ENCODE measurements at places on chromosomes 2 and 18.

- DNase-seq: no peak
These were observed 72.6 kb downstream of the TMEFF2 start for GRCh38 chr2:192122141-192122540.

DNA sequence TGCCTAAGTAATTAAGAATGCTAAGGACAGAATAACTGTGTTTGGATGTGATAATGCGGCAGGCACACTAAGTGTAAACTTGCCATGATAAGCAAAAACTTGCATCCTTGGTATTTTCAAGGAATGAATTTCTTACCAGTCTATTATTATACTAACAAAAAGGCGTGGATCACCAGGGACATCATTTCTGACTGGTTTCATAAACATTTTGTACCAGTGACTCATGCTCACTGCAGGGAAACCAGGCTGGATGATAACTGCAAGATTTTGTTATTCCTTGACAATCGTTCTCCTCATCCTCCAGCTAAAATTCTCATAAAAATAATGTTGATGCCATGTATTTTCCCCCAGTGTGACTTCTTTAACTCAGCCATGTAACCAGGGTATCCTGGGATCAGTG is 289.5 kb downstream of the CDCA7 start:
- no peak for DNase-seq

DNA sequence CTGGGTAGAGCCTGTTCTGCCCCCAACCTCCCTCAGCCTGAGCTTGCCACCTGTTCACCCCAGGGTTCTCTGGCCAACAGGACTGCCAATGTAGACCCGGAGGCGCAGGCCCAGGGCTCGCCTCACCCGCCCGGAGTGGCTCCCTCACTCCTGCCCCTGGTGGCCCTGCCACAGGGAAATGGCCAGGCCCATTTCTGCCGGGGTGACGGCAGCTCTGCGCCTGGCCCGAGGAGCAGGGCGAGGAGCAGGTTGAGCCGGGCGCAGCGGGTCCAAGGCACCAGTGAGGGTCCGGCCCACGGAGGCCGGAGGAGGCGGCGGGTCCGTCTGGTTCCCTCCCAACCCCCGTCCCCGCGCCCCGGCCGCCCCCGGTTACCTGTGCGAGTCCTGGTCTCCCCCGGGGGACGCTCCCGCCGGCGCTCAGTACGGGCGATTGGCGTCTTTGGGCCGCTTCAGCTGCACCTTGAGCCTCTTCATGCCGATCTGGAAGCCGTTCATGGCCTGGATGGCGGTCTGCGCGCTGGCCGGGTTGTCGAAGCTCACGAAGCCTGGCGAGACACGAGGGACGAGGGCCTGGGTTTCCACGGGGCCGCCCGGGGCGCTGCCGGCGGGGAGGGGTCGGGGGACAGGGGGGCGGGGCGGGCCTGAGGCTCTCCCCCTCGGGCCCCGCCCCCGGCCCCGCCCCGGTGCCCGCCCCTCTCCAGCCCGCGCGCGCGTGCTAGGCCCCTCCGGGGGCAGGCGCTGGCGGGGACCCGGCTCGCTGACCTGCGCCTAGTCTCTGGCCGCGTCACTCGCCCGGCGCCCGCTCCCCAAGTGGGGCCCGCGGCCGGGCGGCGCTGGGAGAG is 312.0 kb downstream of the CELF4 start:
- DNase-seq: no peak

DNA sequence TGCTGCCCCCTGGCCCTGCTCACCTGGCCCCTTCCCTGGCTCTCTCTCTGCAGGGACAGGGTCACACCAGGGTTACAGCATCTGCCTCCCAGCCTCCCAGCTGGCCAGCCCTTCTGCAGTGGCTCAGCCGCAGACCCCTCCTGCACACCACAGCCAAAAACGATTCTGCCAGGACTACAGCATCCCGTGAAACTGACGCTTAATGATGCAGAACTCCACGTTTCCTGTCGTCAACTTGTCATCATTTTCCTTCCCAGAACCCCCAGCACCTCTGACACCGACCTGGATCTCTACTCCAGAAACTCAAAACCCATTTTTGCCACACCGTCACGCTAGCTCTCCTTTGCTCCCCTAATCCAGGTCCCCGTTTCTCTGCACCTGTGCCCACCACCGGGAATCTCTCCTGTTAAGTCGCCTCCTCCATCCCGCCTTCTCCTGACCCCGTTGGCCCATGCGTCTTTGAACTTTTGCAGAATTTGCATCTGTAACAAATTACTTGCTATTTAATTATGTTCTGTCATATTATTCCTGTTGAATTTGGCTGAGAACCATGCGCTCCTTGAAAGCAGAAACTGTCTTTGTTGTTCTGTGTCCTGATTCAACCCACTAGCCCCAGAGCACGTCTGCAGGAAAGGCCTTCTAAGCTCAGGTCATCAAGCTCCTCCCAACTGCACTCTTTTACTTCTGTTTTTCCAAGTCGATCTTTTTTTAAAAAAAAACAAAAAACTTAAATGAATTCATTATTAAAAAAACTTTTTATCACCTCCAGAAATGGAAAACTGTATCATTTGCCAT is 173.2 kb upstream of the COPS8 start:
- DNase-seq: no peak

DNA sequence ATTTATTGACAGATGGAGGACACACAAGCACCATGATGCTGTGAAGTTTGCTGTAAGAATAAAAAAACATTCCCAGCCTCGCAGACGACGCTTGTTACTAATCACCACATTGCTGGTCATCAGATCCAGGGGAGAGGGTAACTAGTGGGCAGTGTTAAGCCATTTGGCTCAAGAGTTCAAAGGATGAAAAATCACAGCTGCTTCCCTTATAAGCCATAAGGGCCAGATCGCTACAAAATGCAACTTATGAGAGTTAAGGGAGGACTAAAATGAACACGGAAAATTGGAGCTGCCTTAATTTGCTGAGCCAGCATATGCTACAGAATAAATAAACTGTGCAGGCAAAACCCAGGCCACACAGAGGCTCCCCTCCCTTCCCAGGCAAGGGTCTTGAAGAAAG is 522.6 kb downstream of the TDRD15 start:
- no peak for DNase-seq

- peak; percentile 23 for DNase-seq
These were observed 2.0 kb downstream of the EDAR start for GRCh38 chr2:108986916-108987510.

- DNase-seq: no peak
These were observed 44.0 kb downstream of the ZCCHC2 start for GRCh38 chr18:62566818-62567217.

DNA sequence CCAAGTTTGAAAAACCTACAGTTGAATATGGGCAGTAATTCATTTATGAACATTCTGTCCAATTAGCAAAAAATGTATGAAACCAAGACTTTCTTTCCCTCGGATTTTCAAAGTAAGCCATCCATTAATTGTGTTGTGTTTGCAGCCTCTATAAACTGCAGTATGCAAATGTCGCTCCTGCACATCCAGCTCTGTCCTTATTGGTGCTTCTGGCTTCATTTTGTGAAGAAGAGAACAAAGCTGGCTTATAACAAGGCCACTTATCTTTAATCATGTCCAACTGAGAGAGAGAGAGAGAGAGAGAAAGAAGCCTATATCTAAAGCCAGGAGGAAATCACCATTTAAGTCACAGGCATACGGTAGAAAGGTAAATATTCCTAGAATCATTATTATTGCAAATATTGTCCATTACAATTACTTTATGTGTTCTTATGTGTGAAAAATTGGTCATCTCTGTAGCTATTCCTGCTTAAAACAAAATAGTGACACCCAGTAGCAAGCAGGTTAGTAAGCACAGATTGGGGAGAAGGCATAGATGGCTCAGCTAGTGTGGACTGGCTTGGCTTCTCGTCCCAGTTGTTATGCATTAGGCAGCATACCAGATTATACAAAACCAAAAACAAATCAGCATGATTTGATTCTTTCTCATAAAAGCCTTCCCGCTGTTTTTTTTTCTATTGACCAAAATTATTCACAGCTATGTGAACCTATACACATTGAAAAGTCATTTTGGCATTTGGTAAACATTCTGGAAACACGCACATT is 726.4 kb upstream of the SOX11 start:
- no peak for DNase-seq

- DNase-seq: no peak
These were observed 162.0 kb downstream of the LTBP1 start for GRCh38 chr2:33108483-33109443.

- DNase-seq: no peak
These were observed 3.5 kb upstream of the DSC2 start for GRCh38 chr18:31105733-31106132.

DNA sequence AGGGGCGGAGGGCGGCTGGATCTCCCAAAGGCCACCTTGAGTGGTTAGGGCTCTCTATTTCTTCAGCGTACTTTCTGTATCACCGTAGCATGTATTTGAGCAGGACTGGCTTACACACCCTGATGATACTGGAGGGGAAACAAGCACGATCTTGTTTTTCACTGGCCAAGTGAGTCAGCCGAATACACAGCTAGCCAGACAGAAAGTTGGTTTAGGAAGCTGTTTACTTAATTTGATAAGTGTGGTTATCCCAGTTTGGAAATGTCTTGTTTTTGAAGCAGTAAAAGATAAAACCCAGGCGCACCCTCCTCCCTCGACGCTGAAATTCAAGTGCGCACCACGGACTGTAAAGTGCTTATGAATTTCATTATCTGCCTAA is 582 bp downstream of the RIOK3 start:
- DNase-seq: peak; percentile 42

DNA sequence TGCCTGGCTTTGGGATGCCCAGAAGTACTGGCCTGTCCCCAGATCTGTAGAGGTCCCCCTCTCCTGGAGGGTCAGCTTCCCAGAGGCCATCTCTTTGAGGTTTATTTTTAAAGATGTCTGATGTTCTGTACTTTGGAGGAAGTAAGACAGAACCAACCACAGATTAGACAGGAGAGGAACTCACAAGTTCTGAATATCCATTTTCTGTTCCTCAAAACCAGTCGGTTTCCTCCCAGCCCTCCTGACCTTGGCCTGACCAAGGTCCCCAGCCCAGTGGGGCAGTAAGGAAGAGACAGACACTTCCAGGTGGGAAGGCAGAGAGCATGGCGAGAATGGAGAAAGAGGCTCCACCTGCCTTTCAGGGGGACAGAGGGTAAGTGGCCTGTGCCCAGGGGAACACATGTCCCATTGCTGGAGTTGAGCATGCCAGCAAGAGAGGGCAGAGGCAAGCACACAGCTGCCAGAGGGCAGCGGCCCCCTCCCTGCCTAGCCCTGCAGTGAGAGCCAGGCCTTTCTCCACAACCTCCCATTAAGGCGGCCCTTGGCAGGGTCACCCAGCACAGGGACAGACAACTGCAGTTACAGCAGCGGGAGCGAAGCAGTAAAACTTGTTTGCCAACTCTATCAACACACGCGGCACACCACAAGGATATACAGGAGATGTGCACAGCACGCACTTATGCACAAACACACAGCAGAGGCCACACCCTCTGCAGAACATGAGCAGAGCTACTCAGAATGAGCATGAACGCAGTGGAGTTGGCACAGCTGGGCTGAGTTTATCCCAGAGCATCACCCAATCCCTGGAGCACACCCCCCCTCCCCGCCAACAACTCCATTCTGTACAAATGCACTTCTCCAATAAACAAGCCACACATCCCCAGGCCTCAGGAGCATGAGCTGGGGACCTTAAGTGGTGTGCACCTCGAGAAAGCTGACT is 18.5 kb upstream of the SEMA4C start:
- DNase-seq: no peak

DNA sequence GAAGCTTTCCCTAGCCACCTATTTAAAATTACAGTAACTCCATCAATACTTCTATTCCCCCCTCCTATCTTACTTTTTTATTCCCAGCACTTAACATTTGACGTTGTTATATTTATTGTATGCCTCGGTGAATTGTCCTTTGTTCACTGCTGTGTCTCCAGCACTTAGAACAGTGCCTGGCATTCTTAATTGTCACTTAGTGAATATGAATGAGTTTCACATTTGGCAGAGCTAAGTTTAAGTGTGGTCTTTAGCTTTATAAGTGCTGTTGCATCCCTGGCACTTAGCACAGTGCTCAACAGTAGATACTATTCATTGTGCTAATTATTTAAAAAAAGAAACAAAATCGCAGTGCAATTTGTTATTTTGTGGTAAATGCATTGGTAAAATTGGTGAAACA is 1.7 kb downstream of the RMP24 start:
- no peak for DNase-seq

DNA sequence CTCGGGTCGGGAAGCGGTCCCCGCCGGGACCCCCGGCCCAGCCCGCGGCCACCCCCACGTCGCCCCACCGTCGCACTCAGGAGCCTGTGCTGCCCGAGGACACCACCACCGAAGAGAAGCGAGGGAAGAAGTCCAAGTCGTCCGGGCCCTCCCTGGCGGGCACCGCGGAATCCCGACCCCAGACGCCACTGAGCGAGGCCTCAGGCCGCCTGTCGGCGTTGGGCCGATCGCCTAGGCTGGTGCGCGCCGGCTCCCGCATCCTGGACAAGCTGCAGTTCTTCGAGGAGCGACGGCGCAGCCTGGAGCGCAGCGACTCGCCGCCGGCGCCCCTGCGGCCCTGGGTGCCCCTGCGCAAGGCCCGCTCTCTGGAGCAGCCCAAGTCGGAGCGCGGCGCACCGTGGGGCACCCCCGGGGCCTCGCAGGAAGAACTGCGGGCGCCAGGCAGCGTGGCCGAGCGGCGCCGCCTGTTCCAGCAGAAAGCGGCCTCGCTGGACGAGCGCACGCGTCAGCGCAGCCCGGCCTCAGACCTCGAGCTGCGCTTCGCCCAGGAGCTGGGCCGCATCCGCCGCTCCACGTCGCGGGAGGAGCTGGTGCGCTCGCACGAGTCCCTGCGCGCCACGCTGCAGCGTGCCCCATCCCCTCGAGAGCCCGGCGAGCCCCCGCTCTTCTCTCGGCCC is 13.6 kb downstream of the SPEG start:
- DNase-seq: no peak

GRCh38 chr2:44807201-44808025 is 134.1 kb upstream of the SIX3 start:
- DNase-seq: no peak

DNA sequence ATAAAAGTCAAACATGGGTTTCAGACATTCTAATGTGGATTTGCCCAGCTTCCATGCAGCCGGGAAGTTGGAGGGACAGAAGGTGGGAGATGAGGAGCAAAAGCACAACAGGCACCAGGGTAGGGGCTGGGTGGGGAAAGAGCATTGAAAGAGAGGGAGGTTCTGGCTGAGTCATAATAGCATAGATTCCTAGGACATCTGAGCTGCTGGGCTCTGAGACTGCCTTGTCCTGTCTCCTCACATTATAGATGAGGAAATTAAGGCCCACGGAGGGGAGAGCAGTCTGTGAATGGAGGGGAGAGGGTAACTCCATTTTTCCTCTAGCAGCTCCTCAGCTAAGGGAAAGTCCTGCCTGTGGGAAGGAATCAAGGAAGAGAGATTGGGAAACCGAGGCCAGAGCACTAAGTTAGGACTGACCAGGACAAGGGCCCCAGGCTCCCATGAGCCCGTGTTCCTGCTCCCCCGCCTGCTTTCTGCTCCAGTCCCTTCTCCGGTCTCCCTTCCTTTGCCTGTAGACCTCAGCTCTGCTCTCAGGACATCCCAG is 26.2 kb downstream of the SH2D6 start:
- no peak for DNase-seq

DNA sequence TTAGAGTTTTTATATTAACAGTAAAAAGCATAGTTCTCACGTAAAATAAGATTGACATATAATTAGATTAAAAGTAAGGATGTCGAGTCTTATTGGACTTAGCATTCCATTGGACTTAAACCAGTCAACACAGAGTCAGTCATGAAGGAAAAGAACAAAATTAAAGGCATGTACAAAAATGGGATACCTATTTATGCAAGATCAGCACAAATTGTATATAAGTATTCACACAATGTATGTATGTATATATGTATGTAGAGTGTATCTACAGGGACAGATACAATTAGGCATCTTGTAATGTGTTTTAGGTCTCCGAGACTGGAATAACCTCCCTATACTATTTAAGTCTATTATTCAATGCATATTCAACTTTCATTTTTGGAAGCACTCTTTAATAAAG is 419.1 kb downstream of the PARD3B start:
- DNase-seq: no peak

- DNase-seq: no peak
These were observed 4.5 kb downstream of the HNMT start for GRCh38 chr2:137968477-137969417.
